ENCODE measurements at places on chromosomes 11 and 22. TPM values are rescaled to one million over a fixed set of nuclear protein-coding genes. Genes with fewer than 3 reads are reported as not detected.

- no peaks in the 10 kb centered on the region for H3K36me3 ChIP-seq
- H3K27me3 ChIP-seq, result no peaks in the 10 kb centered on the region
- no peaks in the 10 kb centered on the region for H3K4me1 ChIP-seq
Observed at GRCh38 chr22:43216738-43217137, 29.8 kb upstream of the TTLL12 start.

DNA sequence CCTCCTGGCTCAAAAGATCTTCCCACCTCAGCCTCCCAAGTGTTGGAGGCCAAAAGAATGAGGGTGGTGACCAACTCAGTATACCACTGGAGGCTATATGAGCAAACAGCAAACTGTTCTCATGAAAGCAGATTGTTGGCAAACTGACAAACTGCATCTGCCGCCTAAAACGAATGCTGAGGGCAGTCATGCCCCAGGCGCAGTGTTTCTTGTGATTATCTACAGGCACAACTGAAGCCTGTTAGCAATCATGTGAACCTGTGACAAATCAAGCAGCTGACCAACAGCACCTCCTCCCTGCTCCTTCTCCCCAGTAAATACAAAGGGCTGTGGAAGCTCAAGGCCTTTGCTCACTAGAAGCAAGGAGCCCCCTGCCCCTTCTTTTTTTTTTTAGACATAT lies 47.8 kb downstream of the BTBD10 start:
- H3K27ac ChIP-seq, result no peak overlapping the region
- no peak overlapping the region for H3K4me3 ChIP-seq
- H3K4me1 ChIP-seq, result no peaks in the 10 kb centered on the region

The NEFH gene
- not detected for total RNA-seq

The OTOG gene
- total RNA-seq, result 3.3 TPM

DNA sequence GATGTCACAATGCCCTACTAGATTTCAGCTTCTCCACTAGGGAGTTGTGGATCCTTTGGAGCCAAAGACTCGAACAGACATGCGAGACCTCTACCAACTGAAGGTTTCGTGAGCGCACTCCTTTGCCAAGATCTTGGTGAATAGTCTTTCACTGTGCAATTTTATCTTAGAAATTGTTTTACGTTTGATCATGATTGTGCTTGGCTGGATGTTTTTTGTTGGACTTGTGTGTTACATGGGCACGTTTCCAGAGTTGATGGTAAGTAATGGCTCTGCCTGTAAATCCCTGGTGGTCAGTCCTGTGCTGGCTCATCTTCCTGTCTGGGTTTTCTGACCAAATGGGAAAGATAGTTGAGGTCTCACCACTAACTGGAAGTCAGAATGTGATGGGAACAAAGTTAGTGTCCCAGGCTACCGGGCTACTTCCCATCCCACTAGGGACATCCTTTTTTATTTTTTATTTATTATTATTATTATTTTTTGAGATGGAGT lies at the start of gene MISFA:
TSS of gene MISFA (plus strand) at position 51 of the 492 bp plus-strand sequence. CDS start at position 191, 140 bp downstream.
- H3K27me3 ChIP-seq, result no peaks in the 10 kb centered on the region
- no peaks in the 10 kb centered on the region for H3K4me1 ChIP-seq
- DNase-seq, result no peak
- H3K4me3 ChIP-seq, result no peak within 1 kb of the TSS

DNA sequence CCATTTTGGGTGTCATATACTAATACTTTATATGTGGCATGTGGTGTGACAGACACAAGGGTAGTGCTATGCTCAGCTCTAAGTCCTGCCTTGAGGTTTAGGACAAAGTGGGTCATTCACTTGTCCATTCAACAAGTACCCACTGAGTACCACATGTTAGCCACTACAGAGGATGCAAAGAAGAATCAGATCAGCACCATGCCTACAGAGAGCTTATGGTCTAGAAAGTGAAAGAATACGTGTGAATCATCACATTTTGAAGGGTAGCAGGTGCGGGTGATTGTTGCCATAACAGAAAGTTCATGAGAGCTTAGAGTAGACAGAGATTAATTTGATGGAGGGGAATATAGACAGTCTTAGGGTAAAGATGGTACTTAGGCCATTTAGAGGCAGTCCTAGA lies 18.3 kb downstream of the CLMP start:
- DNase-seq, result no peak
- H3K36me3 ChIP-seq, result no peaks in the 10 kb centered on the region
- H3K4me1 ChIP-seq, result peaks cover 22% of the 10 kb centered on the region

DNA sequence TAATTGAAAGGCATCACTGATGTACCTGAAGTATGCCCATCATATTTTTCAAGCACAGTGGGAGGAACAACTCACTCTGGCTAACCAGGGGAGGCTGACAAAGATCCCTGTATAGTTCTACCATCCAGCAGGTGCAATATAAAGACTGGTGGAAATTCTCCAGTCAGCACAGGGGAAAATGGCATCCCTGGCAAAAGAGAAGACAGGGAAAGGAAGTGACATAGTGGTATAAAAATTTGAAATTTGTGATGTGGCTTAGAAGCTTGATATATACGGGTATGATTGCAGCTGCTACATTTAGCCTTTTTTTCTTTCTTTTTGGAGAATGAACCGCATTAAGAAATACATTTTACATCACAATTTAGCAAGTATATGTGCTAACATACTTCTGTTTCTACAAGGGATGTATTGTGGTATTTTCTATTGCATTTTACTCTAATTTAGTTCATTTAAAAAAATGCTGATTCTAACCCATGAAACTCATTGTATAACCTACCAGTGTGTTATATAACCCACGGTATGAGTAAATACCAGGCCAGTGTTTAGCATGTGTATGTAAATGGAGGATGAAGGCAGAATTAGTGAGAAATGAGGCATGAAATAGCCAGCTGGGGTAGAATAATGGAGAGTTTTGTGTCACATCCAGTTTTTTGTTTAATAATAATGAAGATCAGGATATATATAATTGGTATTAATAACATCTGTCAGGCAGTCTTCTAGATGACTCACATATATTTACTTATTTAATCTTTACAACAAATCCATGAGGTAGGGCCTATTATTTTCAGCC lies 186.1 kb downstream of the ARHGAP42 start:
- H3K36me3 ChIP-seq, result no peaks in the 10 kb centered on the region
- peaks cover 33% of the 10 kb centered on the region for H3K4me1 ChIP-seq
- peak overlapping the region; percentile 52 for H3K27ac ChIP-seq

DNA sequence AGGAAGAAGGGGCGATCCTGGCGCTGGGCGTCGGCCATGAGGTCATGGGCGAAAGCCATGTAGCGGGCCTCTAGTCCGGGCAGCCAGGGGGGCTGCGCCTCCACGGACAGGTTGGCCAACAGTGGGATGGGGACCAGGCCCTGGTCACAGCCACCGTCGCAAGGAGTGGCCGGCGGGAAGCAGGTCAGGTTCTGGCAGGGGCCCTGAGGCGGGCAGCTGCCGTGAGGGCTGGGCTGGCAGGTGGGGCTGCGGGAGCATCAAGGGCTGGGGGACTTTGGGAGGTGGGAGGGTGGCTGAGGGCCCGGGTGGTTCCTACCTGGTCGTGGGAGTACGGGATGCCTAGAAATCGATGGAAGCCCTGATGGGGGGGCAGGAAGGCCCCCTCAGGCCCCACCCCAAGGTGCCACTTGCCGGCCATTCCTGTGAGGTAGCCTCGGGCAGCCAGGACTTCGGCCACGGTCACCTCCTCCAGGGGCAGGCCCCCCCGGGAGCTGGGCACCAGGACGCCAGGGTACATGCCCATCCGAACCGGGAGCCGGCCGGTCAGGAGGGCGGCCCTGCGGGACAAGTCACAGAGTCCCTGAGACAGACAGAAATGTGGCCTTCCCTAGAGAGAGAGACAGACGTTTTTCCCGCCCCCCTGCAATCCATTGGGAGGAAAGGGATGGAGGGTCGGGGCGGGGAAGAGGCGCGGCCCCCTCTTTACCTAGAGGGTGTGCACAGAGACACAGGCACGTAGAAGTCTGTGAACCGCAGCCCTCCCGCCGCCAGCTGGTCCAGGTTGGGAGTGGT lies 906 bp downstream of the ARSA start:
- H3K4me1 ChIP-seq, result no peaks in the 10 kb centered on the region
- no peak overlapping the region for H3K27ac ChIP-seq
- no peak overlapping the region for H3K4me3 ChIP-seq

DNA sequence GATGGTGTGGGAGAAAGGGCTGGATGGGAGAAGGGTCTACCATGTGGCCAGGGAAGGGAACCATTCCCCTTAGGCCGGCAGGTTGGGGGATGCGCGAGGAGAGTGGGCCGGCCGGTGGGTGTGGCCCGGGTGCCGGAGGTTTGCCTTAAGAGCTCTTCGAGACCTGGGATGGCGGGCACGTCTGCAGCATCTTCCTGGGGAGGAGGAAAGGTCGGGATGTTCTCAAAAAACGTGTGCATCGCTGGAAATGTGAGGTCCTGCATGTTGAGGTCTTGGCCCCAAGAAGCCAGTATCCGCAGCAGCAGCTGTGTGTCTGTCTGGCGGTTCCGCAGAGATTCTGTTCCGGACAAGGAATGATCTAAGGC lies 1.4 kb downstream of the NAV2 start:
- no peak for DNase-seq
- no peaks in the 10 kb centered on the region for H3K36me3 ChIP-seq
- H3K27ac ChIP-seq, result no peak overlapping the region
- H3K4me1 ChIP-seq, result peaks cover 31% of the 10 kb centered on the region

- H3K27me3 ChIP-seq, result no peaks in the 10 kb centered on the region
- no peak overlapping the region for H3K27ac ChIP-seq
- peaks cover 18% of the 10 kb centered on the region for H3K4me1 ChIP-seq
- no peak overlapping the region for H3K4me3 ChIP-seq
Observed at GRCh38 chr22:39707816-39708215, 137.3 kb downstream of the CACNA1I start.

The TMEM191C gene
- total RNA-seq, result 0.67 TPM

The PEX16 gene
- 11.0 TPM for total RNA-seq

DNA sequence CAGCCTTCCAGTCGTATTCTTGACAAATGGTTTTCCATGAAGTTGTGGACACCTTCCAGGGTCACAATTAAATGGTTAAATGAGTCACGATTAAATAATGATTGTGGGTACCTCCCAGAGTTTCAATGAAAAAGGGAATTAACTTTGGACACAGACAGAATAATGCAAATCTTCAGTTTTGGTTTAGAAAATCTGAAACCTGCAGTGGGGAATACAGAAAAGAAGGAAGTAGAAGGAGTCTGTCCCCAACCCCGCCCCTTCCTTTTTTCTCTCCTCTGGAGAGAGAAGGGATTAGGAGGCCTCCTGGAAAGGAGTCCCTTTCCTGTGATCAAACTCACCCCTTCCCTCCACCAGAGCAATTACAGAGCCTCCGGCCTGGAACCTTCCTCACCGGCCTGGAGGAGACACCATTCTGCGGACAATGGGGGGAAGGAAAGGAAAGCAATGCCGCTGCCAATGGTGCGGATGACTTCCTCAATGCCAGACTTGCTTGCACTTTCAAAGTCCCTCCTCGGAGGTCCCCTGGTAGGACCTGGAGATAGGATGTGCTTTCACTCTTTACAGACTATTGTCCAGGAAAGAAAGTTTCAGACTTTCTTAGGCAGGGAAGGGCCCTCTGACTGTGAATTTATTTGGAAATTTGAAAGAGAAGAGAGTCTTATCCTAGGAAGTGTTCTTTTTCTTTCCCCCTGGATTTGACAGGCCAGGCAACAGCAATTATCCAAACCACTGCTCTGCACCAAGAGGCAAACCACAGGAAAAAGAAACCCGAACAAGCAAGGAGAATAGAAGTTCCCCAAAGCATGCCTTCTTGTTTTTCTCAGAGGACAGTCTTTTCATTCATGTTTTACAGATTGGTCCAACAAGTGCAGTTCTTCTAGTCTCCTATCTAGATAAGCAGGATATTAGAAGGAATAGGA lies 86.8 kb downstream of the PTPRJ start:
- H3K36me3 ChIP-seq, result no peaks in the 10 kb centered on the region
- H3K4me3 ChIP-seq, result no peak overlapping the region
- peaks cover 3% of the 10 kb centered on the region for H3K27me3 ChIP-seq
- no peak for DNase-seq

GRCh38 chr11:32333320-32333991 lies 101.9 kb downstream of the WT1 start:
- no peak overlapping the region for H3K27ac ChIP-seq
- no peaks in the 10 kb centered on the region for H3K27me3 ChIP-seq
- no peak overlapping the region for H3K4me3 ChIP-seq
- DNase-seq, result no peak

DNA sequence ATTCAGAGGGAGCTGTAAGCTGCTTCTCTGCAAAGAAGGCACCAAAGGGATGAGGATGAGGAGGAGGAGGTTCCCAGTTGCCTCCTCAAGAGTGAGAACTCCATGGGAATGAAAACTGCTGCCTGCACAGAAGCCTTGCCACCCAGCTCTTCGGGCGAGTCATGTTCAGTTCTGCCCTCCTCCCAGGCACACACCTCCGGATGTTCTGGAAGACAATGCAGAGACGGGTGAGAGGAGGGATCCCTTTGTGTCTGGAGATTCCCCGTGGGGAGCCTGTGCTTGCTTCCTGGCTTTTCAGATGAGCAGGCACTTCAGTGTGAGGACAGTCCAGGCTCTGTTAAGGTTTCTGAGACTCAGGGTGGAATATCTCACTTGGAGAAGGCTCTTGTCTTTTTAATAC lies 295.6 kb downstream of the DDX10 start:
- no peak overlapping the region for H3K4me3 ChIP-seq
- no peaks in the 10 kb centered on the region for H3K4me1 ChIP-seq
- no peaks in the 10 kb centered on the region for H3K27me3 ChIP-seq
- no peak for DNase-seq
- H3K27ac ChIP-seq, result no peak overlapping the region

DNA sequence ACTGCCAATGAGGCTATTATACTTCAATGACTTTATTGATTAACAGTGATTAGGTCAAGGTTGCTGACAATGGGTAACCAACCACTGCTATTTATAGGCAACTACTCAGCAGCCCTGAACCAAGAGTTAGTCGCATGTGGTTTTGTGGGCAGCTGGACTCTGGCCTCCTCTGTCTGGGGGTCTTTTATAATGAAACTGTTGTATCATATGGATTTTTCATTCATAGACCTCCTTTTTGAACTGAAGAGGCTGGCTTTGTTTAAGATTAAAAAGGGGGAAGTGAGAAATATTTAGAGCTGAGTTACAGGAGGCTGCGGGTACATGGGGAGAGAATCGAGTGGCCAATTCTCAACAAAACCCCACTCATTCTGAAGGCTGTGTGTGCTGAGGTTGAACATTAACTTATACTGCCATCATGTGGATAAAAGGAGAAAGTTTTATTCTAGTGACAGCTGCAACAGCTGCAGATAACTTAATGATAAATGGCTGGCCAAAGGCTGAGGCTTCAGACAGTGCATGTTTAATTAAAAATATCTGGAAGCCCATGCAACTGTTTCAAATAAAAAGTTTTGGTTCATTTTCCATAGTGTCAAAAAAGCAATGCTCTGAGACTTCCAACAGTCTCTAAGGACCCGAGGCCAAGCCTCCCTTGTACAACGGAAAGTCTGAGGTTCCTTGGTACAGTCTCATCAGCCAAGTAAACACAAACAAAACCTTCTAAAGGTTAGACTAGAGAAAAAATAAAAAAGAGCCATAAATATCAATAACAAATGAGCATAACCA lies 682.6 kb downstream of the KCNA4 start:
- DNase-seq, result peak; percentile 78
- H3K4me3 ChIP-seq, result no peak overlapping the region
- no peaks in the 10 kb centered on the region for H3K36me3 ChIP-seq
- H3K4me1 ChIP-seq, result no peaks in the 10 kb centered on the region

GRCh38 chr22:49368976-49369725 lies 458.5 kb downstream of the BRD1 start:
- H3K4me3 ChIP-seq, result no peak overlapping the region
- H3K36me3 ChIP-seq, result no peaks in the 10 kb centered on the region
- no peaks in the 10 kb centered on the region for H3K4me1 ChIP-seq
- no peak for DNase-seq

- H3K4me3 ChIP-seq, result no peak overlapping the region
- DNase-seq, result no peak
Observed at GRCh38 chr11:72254299-72254993, 10.5 kb upstream of the PHOX2A start.

The INS gene
- not detected for total RNA-seq

All from SJCRH30 (cell line).